Breast epithelium (tissue), 4 donors: ENCODE measurements at places on chromosomes 16 and 17.

DNA sequence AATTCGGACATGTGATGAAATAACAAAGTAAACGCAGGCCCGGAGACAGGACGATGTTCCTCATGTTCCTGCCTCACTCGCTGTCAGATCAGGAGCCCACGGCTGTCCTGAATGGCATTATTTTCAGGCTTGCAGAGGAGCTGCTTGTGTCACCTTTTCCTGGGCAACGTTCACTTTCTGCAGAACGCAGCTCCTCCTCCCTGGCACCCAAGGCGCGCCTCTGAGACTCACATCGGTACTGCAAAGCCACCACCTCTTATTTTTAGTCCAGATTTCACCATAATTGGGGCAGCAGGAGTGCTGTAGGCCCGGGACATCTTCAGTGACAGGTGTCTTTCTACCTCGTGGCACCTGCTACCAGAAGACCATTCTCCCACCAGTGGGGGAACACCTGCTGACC, 8.0 kb upstream of the C16orf96 start:
- DNase-seq, result no peak

DNA sequence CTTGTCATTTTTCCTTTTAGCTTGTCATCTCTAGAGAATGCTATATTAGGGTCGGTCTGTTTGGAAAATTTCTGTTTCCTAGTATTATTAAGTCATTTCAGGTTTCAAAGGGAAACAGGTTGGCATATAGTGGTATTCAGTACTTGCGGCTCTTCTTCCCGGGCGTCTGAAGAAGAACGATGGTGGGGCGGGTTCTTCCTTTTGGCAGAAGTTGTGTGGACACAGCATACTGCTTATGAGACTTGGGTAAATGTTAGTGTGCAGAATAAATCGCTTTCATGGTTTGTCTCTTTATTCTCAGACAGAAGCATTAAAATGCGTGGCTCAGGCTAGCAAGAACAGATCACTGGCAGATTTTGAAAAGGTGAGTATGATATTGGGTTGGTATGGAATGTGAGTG, 9.6 kb upstream of the CDK5R1 start:
- DNase-seq, result no peak

GRCh38 chr16:80125677-80126076, 415.1 kb upstream of the DYNLRB2 start:
- DNase-seq, result no peak

DNA sequence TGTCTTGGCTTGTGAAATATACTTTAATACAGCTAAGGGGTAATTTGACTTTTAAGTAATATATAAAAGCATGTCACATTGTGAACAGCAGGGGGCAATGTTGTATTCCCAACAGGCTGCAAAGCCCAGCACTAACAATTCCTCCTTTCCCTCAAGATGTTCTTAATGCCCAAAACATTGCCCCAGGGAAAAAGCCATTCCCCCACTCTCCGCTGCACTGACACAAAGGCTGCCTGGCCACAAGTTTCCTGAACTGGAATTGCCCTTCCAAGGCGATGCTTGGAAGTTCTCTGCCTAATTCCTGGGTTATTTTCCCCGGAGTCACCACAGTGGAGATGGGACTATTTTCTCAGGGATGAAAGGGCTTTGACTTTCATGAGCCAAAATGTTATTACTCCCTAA, 27.2 kb downstream of the CLEC16A start:
- peak; percentile 32 for DNase-seq

- no peak for DNase-seq
Measured at GRCh38 chr17:50110591-50111349, 15.6 kb downstream of the PDK2 start.

DNA sequence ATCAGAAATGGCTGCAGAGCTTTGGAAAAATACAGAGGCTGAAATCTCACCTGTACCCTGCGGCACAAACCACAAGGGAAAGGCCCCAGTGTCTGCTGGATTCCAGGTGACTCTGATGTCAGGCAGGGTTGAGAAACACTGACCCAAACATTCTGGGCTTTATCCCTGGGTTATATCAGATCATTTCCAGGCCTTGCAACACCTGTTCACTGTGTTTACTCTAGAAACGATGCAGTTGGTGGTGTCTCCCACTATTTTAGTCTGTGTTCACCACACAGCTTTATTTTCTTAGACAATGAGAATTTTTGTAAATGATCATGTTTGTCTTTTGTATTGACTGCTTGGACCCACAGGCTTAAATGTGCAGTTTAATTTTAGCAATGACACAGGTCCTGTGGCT, 151.5 kb upstream of the SDK2 start:
- DNase-seq, result no peak

DNA sequence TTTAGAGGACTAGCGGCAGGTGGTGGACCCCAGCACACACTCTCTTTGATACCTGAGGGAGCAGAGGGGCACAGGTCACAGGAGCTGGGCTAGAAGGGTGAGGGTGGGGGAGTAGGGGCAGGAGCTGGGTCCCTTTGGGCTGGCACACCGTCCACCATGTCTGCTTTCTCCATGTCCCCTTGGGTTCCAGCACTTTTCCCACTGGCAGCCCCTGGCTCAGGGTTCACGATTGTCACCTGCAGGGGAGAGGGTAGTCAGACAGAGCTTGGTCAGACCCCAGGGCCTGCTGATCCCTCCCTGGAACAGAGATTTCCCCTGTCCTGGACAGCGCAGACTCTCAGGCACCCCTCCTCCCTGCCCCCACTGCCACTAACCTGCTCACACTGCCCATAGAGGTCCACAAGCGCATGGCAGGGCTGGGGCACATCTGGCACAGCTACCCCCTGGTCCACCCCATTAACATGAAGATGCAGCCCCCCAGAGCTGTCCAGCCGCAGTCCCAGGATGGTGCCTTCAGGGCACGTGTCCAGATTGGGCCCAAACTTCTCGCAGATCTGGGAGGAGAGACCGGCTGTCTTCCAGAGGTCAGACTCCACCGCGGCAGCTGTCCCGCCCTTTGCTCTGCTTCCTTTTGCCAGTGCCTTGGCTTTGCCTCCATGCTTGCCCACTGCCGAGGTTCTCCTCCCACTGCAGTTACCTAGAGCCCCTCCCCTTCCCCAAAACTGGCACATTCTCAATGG, 3.1 kb upstream of the GPS2 start:
- no peak for DNase-seq

GRCh38 chr17:46827274-46827673, 8.8 kb upstream of the WNT3 start:
- no peak for DNase-seq

GRCh38 chr17:14299280-14300141, 1.4 kb upstream of the HS3ST3B1 start:
- DNase-seq, result no peak

DNA sequence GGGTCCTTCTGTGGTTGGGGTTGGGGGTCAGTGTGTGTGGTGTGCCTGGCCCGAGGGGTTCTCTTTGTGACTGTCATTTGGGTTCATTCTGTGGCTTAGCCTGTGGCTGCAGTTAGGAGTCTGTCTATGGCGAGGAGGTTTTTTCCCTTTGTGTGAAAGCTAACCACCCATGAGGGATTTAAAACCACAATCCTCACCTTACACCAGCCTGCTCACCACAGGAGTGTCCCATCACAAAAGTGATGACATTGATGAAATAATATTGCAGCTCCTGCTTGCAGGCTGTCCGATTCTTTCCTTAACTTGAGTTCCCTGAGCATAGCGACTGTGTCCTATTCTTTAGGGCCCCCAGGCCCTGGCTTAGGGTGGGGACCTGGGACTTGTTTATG, 113.6 kb downstream of the RAP1GAP2 start:
- DNase-seq, result no peak

GRCh38 chr16:65414284-65414984, 292.6 kb upstream of the CDH11 start:
- no peak for DNase-seq

- DNase-seq, result peak; percentile 71
Measured at GRCh38 chr17:39750131-39751015, 12.6 kb downstream of the GRB7 start.

DNA sequence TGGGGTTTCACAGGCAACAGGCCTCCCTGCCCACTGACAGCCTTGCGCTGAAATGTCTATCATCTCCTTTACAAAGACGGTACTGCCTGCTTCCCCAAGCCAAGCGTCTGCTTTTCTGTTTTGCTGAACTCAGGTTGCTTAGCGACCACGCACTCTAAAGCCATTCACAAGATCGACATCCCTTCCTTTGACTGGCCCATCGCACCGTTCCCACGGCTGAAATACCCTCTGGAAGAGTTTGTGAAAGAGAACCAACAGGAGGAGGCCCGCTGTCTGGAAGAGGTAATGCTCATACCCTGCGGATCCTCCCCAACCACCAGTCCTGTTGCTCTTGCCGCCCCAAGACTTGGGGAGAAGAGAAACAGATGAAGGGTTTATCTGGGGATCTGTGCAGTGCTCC, 28.7 kb downstream of the TMEM186 start:
- DNase-seq, result no peak

GRCh38 chr16:17318238-17318637, 152.5 kb downstream of the XYLT1 start:
- DNase-seq, result no peak

DNA sequence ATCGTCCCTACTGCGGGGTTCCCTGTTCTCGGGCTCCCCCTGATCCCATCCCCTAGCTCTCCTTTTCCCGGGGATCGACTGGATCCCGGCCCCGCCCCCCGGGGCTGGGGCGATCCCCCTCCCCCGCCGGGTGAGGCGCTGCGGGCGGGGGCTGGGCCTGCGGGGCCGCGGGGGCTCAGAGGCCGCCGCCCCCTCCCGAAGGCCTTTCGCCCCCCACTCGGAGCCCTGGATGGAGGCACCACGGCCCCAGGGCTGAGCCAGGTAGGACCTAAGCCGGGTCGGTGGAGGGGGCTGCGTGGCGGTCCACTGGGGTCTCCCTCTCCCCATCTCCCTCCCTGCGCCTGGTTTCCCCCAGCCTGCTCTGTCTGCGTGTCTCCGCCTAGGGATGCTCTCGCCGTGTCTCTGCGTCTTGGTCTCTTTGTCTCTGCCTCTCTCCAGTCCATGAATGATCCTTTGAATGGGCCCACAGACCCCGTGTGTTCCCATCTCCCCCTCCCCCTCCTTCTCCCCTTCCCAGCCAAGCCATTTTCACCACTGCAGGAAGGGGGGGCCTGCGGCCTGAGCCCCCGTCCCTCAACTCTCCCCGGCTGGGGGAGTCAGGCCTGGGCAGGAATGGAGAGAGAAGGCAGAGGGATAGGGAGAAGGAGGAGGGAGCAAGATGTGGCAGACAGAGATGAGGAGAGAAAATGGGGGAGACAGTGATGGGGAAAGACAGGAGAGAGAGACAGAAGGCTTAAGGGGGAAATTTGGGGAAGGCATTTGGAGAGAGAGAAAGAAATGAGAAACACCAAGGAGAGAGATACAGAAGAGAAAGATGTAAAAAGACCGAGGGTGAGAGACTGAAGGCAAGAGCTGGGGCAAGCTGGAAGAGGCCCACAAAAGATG, 1.7 kb upstream of the TMEM256 start:
- no peak for DNase-seq

- DNase-seq, result no peak
Measured at GRCh38 chr17:63910096-63910495, 962 bp downstream of the CSHL1 start.

DNA sequence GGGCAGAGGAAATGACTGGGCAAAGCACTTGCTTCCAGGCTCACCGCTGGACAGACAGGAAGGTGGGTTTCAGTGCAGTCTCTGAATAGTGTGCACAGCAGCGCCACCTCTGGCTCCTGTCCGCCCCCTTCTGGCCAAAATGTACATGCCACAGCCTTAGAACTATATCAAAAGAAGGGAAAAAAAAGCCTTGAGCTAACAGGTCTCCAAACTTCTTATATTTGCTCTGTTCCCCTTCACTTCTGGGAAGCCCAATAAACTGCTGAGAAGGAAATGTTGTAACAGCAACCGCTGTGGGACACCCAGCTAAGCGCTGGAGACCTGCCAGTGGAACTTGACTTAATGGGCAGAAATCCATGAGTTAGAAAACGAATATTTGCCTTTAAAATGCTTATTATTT, 17.5 kb downstream of the COG7 start:
- no peak for DNase-seq

GRCh38 chr16:13919330-13919682, 648 bp upstream of the ERCC4 start:
- DNase-seq, result no peak

GRCh38 chr17:80847496-80848230, 144.0 kb upstream of the CHMP6 start:
- no peak for DNase-seq

DNA sequence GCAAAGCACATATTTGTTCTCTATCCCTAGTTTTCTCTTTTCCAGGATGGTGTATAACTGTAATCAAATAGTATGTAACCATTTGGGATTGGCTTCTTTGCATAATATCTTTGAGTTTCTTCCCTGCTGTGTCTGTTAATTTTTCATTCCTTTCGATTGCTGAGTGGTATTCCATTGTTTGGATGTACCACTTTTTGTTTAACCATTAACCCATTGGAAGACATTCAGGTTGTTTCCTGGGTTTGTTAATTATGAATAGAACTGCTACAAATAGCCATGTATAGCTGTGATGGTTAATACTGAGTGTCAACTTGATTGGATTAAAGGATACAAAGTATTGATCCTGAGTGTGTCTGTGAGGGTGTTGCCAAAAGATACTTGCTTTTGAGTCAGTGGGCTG, 4.6 kb upstream of the SLFN13 start:
- no peak for DNase-seq

DNA sequence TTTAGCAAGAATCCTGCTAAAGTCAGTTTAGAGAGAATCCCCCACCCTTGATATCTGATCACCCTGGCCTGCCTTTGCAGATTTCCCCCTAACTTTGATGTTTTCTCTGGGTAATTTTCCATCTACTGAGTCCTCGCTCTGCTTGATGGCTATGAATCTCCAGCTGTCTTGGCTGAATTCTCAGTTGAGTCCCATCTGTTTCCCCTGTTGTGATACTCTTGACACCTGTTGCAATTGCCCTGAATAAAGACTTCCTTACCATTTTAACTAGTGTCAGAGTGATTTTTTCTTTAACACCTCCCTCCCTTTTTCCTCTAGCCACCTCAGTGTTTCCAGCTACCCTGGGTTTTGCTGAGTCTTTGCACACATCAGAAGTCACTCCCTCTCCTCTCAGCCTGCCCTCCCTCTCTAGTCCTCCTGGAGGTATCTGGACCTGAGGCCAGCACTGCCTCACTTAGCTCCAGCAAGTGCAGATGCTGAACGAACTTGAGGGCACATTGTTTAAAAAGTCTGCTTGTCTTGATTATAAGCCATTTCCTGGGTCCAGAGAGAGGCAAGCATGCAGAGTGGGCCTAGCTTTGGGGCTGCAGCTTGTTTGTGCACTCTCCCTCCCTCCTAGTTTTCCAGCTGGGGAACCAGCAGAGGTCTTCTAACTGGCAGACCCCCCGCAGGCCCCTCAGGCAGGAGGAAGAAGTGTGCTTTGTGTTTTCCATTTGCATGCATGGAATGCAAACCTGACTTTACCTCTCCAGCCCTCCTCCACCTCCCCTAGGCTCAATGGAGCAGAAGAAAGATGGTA, 33.2 kb downstream of the SPACA3 start:
- no peak for DNase-seq

- DNase-seq, result no peak
Measured at GRCh38 chr16:23274968-23275367, 27.1 kb upstream of the SCNN1B start.
